ENCODE measurements at places on chromosomes 7 and 10. TPM values are rescaled to one million over a fixed set of nuclear protein-coding genes. Genes with fewer than 3 reads are reported as not detected.

DNA sequence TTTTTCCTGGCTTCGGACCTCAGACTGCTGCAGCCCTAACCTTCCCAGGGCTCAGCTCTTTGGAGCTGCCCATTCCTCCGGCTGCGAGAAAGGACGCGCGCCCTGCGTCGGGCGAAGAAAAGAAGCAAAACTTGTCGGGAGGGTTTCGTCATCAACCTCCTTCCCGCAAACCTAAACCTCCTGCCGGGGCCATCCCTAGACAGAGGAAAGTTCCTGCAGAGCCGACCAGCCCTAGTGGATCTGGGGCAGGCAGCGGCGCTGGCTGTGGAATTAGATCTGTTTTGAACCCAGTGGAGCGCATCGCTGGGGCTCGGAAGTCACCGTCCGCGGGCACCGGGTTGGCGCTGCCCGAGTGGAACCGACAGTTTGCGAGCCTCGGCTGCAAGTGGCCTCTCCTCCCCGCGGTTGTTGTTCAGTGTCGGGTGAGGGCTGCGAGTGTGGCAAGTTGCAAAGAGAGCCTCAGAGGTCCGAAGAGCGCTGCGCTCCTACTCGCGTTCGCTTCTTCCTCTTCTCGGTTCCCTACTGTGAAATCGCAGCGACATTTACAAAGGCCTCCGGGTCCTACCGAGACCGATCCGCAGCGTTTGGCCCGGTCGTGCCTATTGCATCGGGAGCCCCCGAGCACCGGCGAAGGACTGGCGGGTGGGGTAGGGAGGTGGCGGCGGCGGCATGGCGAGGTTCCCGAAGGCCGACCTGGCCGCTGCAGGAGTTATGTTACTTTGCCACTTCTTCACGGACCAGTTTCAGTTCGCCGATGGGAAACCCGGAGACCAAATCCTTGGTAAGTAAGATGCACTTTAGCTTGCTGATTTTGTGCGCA, at the start of gene PLXDC2:
Gene PLXDC2 (plus strand): TSS at position 22 of the 820 bp plus-strand sequence.
- H3K36me3 ChIP-seq: no peaks in the 10 kb centered on the region
- peaks cover 56% of the 10 kb centered on the region for H3K27me3 ChIP-seq
- DNase-seq: no peak

DNA sequence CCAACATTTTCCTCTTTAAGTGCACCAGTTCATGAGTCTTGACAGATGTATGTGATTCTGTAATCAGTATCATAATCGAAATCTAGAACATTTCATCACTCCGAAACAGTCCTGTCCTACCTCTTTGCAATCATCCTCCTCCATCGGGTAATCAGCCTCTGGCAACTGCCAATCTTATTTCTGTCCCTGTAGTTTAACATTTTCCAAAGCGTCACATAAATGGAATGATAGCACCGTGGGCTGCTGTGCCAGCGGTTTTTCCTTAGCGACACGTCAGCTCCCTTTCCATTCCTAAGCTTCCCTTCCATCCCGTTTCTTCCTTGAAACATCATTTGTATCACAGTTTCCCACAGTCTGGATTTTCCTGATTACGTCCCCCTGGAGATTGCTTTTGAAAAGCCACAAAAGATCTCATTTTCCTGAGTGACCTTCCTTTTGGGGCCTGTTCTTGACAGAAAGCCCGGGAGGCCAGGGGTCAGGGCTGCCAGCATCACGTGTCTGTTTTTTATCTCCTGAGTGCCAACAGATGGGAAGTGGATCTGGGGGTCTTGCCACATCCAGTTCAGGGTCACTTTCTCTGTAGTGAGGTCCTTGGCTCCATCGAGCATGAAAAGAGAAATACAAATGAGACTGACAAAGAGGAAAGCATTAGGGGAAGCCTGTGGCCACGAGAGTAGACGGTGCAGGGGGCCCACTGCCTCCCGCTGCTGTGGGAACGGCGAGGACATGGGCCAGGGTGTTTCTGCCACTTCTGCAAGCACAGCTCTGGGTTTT, 31.6 kb downstream of the TMEM120A start:
- DNase-seq: no peak
- no peaks in the 10 kb centered on the region for H3K36me3 ChIP-seq
- H3K27me3 ChIP-seq: no peaks in the 10 kb centered on the region
- no peaks in the 10 kb centered on the region for H3K4me1 ChIP-seq

- H3K27me3 ChIP-seq: no peaks in the 10 kb centered on the region
- H3K4me3 ChIP-seq: no peak overlapping the region
- H3K4me1 ChIP-seq: no peaks in the 10 kb centered on the region
- no peak overlapping the region for H3K27ac ChIP-seq
Observed at GRCh38 chr10:65818990-65819389, 1106.8 kb upstream of the LRRTM3 start.

Gene CLEC2L
- not detected for total RNA-seq

Gene CCL24
- total RNA-seq: not detected

Measured in activated naive CD4-positive, alpha-beta T cell treated with anti-CD3 and anti-CD28 coated beads for 36 hours (primary cell).